Left colon (tissue), 2 donors: ENCODE measurements at places on chromosomes 6 and 20.
A peak's percentile ranks its signal among the peaks of the same experiment; 100 is the strongest.

GRCh38 chr20:4637081-4637797, 84.5 kb upstream of the PRND start:
- no peak for DNase-seq

DNA sequence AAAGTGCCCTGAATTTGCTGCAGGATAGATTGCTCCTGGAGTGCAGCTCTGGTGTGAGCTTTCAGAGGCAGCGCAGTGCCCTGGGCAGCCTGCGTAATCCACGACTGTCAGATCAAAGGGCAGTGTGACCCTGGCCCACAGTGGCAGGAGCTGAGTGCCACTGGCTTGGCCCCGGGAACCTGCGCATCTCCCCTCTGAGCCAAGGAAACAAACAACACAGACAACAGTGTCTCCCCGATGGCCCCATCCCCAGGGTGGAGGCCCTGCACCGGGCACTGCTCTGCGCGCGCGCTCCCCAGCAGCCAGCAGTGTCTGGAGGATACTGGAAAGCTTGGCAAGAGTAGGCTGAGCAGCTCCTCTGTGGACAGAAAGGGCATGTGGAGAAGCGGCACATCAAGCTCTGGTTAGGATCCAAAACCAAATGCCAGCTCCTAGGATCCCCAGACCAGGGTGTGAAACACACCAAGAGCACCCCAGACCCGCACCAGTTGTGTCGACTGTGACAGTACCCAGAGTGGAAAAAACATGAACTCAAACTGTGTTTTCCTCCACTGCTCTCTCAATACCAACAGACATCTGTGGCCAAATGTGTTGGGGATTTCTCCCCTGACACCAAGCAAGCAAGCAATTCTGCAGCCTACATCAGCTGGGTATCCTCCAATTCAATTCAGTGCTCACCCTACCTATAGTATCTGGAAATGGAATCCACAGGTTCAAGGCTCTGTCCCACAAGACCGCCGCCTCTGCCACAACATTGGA, 26.7 kb downstream of the RBCK1 start:
- DNase-seq: no peak

- DNase-seq: peak; percentile 39
Measured at GRCh38 chr6:154448448-154449096, 61.9 kb downstream of the CNKSR3 start.

DNA sequence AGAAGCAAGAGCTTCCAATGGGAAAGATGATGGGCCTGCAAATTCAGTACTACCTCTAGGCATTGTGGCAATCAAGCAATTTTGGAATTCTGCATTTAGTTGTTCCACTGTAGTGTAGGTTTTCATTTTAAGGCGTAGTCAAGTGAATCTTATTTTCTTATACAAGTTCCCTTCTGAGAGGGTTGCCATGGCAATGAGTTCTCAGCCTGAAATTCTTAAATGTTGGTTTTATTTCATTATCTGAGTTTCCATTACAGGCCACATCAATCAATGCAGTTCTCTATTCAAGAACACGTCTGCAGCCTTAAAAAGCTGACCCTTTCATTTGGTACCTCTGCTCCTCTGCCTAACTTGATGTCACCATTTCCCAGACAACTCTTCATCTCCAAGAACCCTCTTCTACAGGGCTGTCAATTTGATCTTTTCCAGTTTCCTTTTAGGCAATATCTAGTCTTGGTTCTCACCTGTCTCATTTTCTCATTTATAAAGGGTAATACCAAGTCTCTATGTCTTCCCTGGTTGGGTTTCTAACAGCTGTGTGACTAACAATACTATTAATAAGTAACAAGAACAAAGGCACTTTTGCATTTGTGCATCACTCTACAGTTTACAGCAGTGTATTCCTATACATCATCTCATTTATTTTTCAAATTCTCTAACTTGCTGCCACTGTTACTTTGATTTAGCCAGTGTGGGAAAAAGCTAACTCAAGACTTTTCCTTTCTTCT, 898.2 kb upstream of the FLRT3 start:
- no peak for DNase-seq

- no peak for DNase-seq
Measured at GRCh38 chr20:40326784-40327183, 362.3 kb downstream of the MAFB start.

DNA sequence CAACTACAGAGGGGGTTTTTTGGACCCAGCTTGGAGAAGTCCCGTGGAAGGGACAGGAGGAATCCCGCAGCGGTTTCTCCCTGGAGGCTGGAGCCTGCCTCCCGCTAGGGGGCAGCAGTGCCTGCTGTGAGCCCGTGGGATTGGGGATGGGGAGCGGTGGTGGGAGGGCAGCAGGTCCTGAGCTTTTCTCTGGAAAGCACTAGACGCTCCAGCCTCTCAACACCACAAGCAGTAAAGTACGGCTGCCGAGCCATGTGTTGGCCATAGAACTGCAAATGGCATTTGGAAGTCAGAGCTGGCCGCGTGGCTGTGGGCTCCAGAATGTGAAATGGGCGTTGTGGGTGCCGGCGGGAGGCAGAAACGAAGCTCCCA, 47.8 kb downstream of the GMPR start:
- DNase-seq: no peak

DNA sequence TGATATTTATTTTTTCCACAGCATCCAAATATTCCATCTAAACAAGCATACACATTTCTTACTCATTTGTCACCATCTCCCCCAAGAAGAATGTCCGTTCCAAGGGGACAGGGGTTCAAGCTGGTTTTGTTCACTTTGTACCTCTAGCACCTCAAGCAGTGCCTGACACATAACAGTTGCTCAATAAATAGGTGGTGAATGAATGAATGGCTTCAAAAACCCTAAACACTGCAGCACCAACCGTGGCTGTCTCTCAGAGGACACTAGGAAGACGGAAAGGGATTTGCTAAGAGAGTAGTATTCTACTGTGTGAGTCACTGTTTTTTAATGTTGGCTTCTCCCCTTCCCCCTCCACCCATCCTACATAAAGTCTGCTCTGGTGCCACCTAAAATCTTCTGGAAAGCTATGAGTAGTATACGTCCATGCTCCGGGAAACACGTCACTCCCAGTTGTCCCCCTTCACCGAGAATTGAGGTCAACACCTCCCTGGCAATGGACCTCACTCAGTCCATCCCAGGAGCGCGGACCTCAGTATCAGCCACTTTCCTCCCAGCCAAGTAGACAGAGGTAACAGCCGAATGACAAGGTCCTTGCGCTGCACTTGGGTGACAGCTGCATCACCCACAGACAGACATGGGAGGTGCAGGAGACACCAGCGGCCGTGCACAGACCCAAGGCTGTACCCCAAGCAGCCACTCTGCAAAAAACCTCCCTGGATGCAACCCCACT, 107.4 kb downstream of the PREX1 start:
- no peak for DNase-seq

GRCh38 chr6:3159805-3160781, 2.7 kb upstream of the TUBB2A start:
- peak; percentile 81 for DNase-seq

GRCh38 chr6:47116606-47117005, 74.5 kb upstream of the ADGRF1 start:
- peak; percentile 84 for DNase-seq

- DNase-seq: no peak
Measured at GRCh38 chr20:5786930-5787795, 37.0 kb downstream of the SHLD1 start.

- no peak for DNase-seq
Measured at GRCh38 chr20:61688411-61688810, 377.3 kb downstream of the TAF4 start.

GRCh38 chr6:18101271-18101670, 21.2 kb downstream of the NHLRC1 start:
- no peak for DNase-seq

GRCh38 chr6:44245912-44246662, 814 bp upstream of the HSP90AB1 start:
- DNase-seq: peak; percentile 89

- DNase-seq: no peak
Measured at GRCh38 chr6:4139272-4139671, 3.9 kb upstream of the ECI2 start.

GRCh38 chr6:120994573-120994967, 339.7 kb downstream of the TBC1D32 start:
- DNase-seq: no peak

GRCh38 chr20:32614303-32614702, 29.2 kb upstream of the NOL4L start:
- no peak for DNase-seq

DNA sequence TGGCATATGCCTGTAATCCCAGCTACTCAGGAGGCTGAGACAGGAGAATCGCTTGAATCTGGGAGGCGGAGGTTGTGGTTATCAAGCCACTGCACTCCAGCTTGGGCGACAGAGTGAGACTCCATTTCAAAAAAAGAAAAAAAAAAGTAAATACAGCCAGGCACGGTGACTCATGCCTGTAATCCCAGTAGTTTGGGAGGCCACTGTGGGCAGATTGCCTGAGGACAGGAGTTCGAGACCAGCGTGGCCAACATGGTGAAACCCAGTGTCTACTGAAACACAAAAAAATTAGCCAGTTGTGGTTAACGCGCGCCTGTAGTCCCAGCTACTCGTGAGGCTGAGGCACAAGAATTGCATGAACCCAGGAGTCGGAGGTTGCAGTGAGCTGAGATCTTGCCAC, 1.5 kb upstream of the NINL start:
- DNase-seq: no peak

GRCh38 chr6:30590509-30590908, 19.3 kb downstream of the ABCF1 start:
- no peak for DNase-seq

DNA sequence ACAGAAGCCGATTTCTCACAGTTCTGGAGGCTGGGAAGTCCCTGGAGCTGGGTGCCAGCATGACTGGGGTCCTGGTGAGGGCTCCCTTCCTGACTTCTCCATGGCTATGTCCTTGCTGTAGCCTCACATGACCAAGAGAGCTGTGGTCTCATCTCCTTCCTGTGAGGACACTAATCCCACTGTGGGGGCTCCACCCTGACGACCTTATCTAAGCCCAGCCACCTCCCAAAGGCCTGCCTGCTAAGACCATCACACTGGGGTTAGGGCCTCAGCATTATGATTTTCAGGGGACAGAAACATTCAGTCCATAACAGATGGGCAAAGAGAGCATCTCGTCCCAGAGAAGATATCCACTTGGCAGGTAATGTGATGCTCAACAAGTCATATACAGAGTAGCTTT, 16.8 kb downstream of the RPP40 start:
- DNase-seq: no peak

- DNase-seq: no peak
Measured at GRCh38 chr6:26089272-26089671, 2.0 kb downstream of the HFE start.

DNA sequence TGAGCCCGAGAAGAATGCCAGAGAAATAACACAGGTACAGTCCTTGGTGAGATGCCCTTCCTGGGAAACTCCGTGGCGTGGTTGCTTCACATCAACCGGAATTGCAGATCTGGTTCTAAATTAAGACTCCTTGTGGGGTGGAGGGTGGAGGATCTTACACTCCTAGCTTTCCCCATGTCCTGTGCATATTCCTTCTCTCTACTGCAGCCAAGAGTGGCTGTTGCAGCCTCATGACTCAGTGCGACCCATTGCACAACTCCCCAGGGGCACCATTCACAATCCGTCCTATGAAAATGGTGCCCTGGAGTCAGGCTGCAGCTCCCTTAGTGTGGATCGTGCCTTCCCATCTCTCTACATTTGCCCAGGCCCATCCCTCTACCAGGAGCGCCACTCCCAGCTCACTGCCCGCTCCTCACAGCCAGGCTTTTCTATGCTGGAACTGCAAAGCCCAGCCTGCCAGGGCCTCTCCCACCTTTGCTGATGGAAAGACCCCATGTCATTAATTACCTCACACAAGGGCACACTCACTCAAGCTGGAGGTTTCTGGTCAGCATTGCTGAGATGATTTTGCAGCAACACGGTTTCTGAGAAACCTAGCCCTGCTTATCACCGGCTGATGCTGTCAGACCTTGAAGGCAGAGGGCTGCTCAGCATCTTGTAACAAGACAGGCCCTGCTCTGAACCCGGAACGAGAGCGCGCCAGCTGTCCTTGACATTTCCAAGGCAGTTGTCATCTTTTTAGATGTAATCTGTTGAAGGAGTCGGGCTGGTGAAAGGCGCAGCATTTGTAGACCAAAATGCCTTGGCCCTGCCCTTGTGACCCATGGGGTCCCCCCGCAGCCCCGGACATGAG, 39.7 kb downstream of the SIRPA start:
- DNase-seq: peak; percentile 39

- DNase-seq: no peak
Measured at GRCh38 chr6:157755746-157756411, 67.2 kb upstream of the SNX9 start.

GRCh38 chr6:75171567-75171966, 34.3 kb downstream of the COL12A1 start:
- no peak for DNase-seq

- DNase-seq: no peak
Measured at GRCh38 chr6:152273638-152274037, 363.5 kb downstream of the SYNE1 start.
